ENCODE measurements at places on chromosomes 6 and 20. TPM values are rescaled to one million over a fixed set of nuclear protein-coding genes. Genes with fewer than 3 reads are reported as not detected.

DACT2 gene
- total RNA-seq = 2.4 TPM

ANKRD66 gene
- total RNA-seq = 0.31 TPM

RPP21 gene
- 14.9 TPM for total RNA-seq

HECA gene
- 34.2 TPM for total RNA-seq

ZBP1 gene
- total RNA-seq = 0.10 TPM

PARD6B gene
- 3.2 TPM for total RNA-seq

NOTCH4 gene
- total RNA-seq = 10.6 TPM

RIPOR2 gene
- 21.3 TPM for total RNA-seq

TULP1 gene
- not detected for total RNA-seq

SYCP2 gene
- total RNA-seq = 6.6 TPM

C20orf141 gene
- total RNA-seq = not detected

ELOVL4 gene
- 2.7 TPM for total RNA-seq

ID1 gene
- total RNA-seq = 94.2 TPM

HTR1E gene
- not detected for total RNA-seq
